ENCODE measurements at places on chromosomes 1 and 21.

DNA sequence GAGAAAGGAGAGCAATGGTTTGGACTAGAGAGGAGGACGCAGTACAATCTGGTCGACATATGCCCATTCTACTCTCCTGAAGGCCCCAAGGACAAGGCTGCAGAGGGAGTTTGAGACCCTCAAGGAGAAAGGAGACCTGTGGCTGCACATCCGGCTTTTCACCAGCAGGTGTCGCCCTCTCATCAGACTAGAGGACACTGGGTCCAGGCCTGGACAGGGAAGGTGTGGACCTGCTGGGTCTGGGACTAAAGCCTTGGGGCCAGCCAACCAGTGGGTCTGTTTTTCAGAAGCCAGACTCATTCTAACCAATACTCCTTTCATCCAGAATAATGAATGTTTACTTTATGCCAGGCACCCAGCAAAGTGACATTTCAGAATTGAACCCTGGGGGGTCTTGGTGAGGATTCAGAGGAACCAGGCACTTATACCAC, 5.0 kb downstream of the SRARP start:
- DNase-seq, result peak; percentile 56

- DNase-seq, result no peak
These were observed 120.2 kb downstream of the EPHB2 start for GRCh38 chr1:22830757-22831340.

GRCh38 chr1:94301186-94301585, 63.8 kb upstream of the ARHGAP29 start:
- no peak for DNase-seq

- DNase-seq, result no peak
These were observed 35.5 kb upstream of the TTC22 start for GRCh38 chr1:54836594-54836993.

DNA sequence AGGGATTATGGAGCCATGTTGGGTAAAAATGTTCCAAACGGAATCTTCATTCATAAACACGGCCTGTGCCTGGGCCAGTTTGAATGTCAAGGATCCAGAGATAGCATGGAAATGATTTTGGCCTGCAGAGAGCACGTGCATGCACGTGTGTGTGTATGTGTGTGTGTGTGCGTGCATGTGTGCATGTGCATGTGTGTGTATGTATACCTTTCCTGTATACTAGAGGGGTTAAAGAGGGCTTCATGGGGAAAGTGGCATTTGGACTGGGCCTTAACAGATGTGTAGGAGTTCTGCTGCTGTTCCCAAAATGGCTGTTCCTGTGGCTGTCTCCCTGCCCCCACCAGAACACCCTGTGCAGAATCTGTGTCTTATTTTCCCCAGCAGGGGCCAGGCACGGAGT, 21.7 kb downstream of the TTC39A start:
- no peak for DNase-seq

GRCh38 chr1:36207339-36207738, 16.9 kb upstream of the THRAP3 start:
- no peak for DNase-seq

DNA sequence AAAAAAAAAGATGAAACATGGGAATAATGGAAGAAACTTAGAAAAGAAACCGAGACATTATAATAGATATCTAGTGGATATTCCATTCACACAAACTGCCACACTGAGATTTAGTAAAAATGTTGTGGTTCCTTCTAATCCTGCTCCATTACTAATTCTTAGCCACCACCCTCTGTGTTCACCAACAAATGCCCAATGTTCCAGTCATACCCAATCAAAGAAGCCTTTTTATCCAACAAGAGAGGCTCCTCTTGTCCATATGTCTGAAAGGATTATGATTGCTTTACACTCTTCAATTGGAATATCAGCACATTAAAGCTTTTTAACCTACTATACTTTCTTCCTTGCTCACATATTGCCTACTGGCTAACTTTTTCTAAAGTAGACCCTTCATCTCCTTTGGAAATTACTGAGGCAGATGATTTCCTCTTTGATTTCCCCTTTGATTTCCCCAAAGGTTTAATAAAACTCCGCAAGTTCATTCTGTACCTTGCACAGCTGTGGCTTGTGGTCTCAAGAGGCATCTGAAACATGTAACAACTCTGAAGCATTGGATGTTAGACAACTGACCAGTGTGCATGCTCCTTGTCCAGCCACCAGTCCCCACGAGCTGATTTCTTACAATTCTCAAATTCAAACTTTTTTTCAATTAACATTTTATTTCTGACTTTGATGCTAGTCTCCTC, 305.6 kb upstream of the LYPLAL1 start:
- no peak for DNase-seq

GRCh38 chr1:108070662-108071061, 105.7 kb upstream of the VAV3 start:
- DNase-seq, result no peak

DNA sequence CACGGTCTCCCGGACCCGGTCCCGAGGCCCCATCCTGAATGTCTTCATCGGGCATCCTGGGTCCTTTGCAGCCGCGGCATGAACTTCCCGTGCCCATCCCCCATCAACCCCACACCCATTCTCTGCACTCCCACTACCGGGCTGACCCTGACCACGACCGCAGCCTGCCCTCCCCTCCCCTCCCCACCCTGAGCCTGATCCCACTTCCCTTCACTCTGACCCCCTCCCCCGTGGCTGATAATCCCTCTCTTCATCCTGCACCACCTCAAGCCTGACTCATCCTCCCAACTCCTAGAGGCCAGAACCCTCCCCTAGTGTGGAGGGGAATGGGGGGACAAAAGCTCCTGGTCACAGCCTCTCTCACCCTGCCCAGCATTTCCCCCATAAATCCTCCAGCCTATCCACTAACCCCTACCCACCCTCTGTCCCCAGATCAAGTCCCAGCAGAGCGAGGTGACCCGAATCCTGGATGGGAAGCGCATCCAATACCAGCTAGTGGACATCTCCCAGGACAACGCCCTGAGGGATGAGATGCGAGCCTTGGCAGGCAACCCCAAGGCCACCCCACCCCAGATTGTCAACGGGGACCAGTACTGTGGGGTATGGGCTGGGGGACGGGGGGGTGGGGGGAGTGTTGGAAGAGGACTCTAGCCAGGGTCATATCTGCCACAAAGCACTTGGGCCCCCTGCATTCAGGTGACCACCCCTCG, 602 bp downstream of the SH3BGRL3 start:
- no peak for DNase-seq

DNA sequence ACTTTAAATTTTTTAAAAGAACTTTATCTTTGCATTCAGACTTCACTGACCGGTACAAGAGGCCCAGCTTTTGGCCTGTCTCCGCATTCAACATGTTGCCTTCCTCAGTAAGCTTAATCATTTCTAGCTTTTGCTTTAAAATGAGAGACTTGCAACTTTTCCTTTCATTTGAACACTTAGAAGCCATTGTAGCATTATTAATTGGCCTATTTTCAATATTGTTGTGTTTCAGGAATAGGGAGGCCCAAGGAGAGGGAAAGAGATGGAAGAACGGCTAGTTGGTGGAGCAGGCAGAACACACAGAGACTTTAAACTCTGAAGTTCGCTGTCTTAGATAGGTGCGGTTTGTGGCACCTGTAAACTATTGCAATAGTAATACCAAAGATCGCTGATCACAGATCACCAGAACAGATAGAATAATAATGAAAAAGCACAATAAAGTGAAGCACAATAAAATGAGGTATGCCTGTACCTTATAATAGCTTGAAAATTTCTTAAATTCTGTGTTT, 31.4 kb downstream of the RABGAP1L start:
- no peak for DNase-seq

- DNase-seq, result peak; percentile 20
These were observed 50.3 kb downstream of the MYSM1 start for GRCh38 chr1:58649555-58649954.

DNA sequence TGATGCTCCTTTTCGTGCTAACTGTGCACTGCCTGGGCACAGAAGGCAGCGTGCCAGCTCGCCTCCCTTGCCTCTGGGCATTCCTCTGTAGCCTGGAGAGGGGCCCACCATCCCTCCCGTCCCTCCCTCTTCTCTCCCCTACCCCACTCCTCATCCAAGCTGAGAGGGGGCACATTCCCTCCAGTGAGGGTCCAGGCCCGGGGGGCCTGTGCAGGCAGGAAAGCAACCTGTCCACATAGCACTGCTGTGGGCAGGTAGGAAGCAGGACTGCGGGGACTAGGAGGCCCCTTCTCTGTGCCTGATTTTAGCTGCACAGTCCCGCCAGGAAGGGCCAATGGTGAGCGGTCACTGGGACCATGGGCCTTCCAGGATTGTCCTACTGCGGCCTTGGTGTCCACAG, 10.3 kb upstream of the PKNOX1 start:
- no peak for DNase-seq

GRCh38 chr1:232786845-232787455, 18.3 kb upstream of the MAP10 start:
- no peak for DNase-seq

- DNase-seq, result no peak
These were observed 17.3 kb downstream of the OTUD7B start for GRCh38 chr1:149993181-149993580.

- DNase-seq, result no peak
These were observed 34.7 kb upstream of the PLA2G2A start for GRCh38 chr1:20014153-20014552.

- DNase-seq, result no peak
These were observed 736.2 kb downstream of the PTPRU start for GRCh38 chr1:29972421-29973053.

GRCh38 chr1:165661703-165662102, 30.7 kb downstream of the MGST3 start:
- DNase-seq, result no peak

DNA sequence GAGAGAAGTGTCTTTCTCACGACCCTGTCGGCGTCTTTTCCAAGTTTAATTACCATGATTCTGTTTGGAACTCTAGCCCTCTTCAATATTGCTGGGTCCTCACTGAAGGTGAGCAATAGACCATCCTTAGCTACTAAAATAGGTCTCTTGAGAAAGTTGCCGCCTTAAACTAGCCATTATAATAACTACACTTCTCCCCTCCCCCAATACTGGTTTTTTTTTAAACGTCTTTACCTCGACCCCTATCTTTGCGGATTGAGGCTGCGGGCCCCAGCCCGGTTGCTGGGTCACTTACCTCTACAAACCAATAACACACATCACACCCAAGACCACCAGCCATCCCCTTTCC, 672 bp downstream of the ENSA start:
- no peak for DNase-seq

DNA sequence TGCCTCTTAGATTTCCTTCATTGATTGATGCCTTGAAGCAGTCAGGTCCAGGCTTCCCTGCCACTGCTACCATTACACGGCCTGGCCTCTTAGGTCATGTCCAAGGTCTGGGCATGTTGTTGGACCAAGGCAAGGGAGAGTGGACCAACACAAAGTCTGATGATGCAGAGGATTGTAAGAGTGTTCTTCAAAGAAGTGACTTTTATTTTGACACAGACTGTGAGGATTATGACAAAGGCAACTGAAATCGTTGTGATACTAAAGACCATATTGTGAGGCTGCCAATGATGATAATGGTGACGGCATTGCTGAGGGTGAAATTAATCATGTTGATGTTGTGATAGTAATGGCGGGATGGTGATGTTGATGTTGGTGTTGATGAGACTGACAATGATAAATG, 149.5 kb downstream of the GRIK3 start:
- DNase-seq, result no peak

- no peak for DNase-seq
These were observed 586.3 kb downstream of the PLA2G4A start for GRCh38 chr1:187415065-187415464.

DNA sequence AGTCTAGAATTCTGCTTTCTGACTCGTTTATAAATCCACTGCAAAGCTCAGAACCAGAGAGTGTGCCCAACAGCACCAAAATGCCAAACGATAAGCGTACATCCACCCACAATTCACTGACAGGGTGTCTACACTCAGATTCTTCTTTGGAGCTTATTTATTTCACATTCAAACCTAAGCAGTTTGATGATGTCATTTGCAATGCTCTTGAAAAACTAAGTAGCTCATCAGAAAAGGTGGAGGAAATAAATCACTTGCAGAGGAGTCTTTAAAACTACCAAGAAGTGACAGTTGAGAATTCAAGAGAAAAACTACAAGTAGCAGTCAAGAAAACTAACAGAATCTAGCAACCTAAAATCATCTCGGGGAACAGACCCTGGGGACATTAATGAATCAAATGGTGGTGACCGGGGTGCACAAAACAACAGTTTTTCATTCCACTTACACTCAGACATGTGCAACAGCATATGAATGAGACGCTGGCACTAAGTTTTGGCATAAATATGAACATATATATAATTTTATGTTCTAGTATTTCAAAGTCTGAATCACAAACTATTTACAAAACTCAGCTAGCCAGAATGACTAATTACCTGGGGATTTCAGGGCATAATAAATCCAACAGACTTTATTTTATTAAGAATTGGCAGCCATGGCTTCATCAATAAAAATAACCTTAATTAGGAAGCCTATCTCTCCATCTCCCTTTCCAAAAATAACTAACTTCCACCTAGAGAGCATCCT, 119.4 kb downstream of the SIPA1L2 start:
- DNase-seq, result no peak

- no peak for DNase-seq
These were observed 35.3 kb upstream of the ACTRT2 start for GRCh38 chr1:2985694-2986548.

GRCh38 chr1:66599346-66599745, 65.4 kb downstream of the SGIP1 start:
- DNase-seq, result no peak

GRCh38 chr1:41749991-41750745, 168.6 kb downstream of the HIVEP3 start:
- no peak for DNase-seq

- DNase-seq, result no peak
These were observed 58.9 kb downstream of the RHOU start for GRCh38 chr1:228794173-228794572.

DNA sequence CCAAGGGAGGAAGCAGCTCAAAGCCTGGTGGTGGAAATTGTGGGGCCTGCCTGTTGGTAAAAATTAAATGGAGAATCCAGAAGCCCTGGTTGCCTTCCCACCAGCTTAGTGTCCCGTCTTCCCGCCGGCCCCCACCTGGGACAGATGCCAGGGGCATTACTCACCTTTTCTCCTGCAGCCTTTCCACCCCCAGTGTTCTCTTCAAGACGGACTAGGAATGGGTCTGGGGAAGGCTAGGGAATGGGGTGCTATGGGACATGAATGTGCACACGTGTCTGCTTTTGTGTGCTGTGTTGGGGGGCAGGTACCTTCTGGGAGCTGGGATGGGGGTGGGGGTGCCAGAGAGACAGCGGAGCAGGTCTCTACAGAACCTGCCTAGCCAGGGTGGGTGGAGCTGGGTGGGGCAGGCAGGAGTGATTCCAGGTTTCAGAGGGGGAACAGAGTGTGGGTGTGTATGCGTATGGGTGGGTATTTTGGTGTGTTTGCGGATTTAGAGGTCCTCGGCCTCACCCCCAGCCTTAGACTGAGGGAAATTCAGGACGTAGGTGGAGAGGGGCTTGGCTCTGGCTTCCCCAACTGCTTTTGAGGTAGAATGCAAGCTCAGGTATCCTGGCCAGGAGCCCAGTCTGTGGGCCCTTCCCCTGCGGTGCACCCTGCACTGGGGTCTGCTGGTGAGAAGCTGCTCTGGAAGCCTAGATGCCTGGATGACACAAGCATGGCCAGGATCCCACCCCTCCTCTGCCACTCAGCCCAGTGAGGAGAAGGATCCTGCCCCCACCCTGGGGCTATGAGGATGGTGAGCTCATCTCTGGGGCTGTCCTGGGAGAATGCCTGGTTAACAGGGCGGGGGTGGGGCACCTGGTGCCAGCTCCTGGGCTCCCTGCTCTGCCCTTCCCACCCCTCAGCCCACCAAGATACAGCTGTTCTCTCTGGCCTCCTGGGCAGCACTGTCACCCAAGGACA, 7.8 kb downstream of the VANGL2 start:
- DNase-seq, result no peak

All from SHP77 (cell line).